Stimulated activated CD4-positive, alpha-beta T cell treated with anti-CD3 and anti-CD28 coated beads, Interleukin-1b, Interleukin-23, amount 100 ng/mL, for 24 hours (primary cell): ENCODE measurements at places on chromosomes 6 and 20.

DNA sequence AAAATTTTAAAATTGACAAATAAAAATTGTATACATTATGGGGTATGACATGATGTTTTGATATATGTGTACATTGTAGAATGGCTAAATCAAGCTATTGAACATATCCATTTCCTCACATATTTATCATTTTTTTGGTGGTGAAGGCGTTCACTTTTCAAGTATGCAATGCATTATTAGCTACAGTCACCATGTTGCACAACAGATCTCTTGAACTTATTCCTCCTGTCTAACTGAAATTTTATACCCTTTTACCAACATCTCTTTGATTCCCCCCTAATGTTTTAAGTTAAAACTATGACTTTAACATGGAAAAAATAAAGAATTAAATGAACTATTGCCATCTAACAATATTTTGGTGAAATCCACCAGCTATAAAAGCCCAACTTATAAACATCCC lies 65.2 kb upstream of the UST start:
- no peak for DNase-seq

DNA sequence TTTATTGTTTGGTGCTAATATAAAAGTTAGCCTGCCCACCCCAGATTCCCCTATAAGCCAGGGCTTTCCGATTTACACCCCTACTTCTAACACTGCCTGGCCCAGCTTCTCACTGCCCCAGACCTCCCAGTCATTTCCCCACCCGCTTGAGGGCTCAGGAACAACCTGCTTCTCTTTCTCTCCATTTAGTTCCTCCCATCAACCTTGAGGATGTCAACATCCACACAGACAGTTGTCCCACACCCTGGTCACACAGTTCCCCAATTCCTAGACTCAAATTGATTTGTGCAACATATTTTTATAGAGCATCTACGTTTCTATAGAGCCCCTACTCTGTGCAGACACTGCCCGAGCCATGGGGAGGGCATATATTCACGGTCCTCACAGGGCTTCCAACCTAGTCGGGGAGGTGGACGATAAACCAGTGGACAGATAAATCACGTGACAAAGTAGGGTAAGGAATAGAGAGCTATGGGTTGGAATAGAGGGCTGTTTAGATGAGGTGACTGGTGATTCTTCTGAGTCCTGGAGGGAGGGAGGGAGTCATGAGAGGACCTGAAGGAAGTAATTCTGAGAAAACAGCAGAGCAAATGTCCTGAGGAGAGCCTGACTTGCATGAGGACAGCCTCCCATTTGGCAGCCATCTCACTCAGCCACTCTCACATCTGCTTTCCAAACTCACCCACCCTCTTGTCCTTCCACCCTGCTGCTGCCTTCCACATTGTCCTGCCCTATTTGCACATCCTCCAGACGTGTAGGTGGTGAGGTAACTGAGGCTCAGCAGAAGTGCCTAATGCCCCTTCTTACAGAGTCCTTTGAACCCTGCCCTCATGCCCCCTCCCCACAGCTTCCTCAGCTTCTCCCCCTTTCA lies 6.3 kb downstream of the GABRR2 start:
- no peak for DNase-seq

DNA sequence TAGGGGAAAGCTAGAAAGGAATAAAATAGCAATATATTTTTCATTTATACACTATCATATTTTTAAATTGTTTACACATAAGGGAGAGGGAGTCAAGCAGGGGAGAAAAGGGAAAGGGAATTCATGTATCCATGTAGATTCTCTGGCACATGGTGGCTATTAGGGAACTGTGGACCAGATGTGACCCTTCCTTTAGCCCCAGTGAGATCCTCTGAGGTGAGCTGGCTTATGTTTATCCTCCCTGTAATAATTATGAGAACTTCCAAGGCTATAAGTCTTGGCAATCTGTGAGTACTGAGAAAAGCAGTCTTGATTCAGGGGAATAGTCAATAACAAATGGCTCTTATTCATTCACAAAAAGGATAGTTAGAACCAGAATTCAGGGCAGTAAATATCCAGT lies 42.6 kb downstream of the TSBP1 start:
- no peak for DNase-seq

DNA sequence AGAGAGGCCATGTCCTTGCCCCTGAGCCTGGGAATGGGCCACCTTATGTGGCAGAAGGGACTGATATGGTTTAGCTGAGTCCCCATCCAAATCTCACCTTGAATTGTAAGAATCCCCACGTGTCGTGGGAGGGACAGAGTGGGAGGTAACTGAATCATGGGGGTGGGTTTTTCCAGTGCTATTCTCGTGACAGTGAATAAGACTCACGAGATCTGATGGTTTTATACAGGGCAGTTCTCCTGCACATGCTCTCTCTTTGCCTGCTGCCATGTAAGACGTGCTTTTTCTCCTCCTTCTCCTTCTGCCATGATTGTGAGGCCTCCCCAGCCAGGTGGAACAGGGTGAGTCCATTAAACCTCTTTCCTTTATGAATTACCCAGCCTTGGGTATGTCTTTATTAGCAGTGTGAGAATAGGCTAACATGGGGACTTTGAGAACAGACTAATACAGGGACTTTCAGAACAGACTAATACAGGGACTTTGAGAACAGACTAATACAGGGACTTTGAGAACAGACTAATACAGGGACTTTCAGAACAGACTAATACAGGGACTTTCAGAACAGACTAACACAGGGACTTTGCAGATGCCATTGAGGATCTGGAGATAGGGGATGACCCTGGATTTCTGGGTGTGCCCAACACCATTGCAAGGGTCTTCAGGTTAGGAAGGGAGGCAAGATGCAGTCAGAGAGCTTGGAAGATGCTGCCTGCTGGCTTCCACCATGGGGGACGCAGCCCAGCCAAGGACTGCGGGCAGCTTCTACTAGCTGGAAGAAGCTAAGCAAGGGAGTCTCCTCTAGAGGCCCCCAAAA lies 86.9 kb downstream of the RAMACL start:
- no peak for DNase-seq

DNA sequence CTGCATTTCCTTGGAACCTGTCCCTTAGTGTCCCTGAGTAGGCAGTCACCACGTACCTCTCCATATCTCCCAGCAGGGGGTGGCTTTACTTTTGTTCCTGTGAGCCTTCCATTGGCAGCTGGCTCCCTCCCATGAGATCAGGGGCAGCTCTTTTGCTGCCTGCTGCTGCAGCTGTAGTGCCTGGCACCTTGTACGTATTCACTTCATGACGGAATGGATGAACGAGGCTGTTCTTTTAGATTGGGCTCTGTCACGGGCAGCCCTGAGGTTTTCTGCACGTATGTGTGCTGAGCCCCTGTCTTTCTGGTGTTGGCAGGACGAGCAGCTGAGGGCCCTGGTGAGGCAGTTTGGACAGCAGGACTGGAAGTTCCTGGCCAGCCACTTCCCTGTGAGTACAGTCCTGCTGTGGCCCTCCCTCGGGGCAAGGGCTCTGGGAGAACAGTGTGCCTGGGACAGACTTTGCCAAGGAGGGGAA lies 14.6 kb downstream of the MYBL2 start:
- no peak for DNase-seq

DNA sequence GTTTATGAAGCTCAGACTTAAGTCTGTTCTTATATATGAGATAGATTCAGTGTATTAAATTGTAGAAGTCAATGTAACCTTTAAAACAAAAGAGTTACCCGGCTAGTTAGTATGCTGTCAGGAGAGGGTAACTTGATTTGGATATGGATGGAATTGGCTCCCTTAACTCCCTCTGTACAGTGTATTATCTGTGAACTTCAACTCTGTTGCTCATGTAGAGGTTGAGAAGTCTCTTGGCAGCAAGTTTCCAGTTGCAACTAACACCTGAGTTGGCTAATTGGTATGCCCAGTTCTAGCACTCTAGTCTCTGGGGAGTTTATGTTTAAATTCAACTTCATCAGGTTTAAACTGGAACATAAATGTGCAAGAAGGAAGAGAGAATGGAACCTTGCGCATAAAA lies 111.0 kb downstream of the NCOA3 start:
- no peak for DNase-seq

DNA sequence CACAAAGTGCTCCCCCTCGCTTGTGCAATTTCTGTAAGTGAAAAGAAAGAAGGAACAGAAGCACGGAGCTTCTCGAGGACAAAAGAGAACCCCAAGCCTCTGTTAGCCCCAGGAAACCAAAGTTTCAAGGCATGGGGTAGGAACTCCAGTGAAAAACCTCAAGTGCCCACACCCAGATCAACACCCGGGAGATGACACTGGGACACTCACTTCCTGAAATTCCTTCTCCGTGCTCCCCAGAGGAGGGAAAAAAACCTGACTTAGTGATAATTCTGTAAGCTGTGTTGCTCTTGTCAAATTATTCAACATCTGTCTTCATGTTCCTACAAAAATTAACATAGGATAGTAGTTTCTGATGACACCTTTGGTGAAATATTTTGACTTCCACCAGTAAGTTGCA lies 4.6 kb downstream of the MDGA1 start:
- no peak for DNase-seq

DNA sequence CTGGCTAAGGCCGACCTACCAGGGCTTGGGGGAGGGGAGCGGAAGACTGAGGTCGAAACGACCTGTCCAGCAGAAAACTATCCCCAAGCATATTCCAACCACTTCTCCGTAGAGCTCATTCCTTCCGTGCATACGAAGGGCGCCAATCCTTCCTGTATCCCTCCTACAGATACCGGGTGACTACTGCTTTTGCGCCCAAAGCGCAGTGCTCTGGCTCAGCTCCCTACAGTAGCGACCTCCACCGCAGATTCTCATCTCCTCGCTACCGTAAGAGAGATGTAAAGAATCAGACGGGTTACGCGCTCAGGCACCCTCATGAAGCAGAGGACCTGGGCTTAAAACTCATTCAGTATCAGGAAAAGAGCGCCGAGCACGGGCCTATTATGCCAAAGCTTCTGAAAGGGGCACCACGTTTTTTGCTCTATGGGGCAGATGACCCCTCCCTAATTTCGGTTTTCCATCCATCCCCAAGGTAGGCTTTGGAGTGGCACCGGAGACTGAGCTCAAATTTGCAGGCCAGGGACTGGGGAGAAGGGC lies 563 bp upstream of the NNAT start:
- no peak for DNase-seq

DNA sequence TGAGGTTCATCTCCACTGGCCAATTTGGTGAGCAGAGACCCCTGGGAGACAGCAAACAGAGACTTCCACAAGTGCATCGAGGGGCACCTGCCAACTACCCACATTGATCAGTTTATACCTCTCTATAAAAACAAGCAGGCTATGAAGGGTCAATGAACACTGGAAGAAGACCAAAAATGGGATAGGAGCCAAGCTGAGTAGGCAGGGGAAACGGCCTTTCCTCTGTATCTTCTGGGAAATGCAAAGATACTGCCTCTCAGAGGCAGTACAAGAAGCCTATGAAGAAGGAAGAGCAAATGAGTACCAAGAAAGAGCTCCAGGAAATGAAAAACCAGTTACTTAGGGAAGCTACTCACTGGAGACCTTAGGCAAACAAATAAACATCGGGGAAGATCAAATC lies 247.7 kb downstream of the GMDS start:
- no peak for DNase-seq

DNA sequence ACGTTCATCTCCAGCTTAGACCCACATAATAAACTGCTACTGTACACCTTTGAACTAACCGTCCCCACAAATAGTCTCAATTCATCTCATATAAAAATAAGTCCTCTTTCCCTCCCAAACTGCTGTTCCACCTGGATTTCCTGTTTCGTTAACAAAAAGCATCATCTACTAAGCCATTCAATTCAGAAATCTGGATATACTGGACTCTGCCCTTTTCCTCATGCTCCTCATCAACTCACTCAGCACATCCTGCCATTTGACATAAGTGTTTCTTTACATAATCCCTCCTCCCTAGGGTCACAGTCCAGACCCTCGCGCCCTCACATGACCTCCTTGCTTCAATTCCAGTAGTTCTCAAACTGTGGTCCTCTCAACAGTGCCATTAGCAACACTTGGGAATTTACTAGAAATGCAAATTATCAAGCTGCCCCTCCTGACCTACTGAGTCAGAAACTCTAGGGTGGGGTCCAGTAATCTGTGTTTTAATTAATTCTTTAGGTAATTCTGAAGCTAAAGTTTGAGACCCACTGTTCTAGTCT lies 4.5 kb downstream of the MKKS start:
- no peak for DNase-seq

DNA sequence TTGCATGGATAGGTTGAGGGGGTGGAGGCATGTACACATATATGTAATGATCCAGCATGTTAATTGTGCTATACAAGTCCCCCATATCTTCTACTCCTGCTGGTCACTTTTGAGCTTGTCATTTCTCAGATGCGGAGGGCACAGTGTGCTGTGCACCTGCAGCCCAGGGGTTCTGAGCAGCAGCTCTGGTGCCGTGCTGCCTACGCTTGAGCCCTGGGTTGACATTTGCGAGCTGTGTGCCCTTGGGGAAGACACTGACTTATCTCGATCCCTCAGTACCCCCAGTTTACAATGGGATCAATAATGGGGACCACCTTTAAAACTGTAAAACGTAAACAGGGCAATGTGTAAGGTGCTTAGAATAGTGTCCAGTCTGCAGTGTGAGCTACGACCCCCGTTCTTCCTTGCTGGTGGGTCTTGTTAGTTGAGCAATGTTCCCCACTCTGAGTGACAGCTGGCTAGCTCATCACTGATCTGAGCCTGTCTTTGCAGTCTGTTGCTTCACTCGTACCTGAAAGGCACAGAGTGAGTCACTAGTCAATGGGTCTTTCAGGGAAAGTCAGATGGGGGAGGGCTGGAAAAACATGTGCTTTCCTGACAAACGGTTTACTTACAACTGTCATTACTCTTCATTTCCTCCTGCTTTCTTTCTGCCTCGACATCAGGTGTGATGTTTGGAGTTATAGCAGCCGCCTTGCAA lies 91.7 kb downstream of the SLC2A10 start:
- no peak for DNase-seq

GRCh38 chr20:39800111-39800510 lies 838.0 kb downstream of the DHX35 start:
- no peak for DNase-seq

DNA sequence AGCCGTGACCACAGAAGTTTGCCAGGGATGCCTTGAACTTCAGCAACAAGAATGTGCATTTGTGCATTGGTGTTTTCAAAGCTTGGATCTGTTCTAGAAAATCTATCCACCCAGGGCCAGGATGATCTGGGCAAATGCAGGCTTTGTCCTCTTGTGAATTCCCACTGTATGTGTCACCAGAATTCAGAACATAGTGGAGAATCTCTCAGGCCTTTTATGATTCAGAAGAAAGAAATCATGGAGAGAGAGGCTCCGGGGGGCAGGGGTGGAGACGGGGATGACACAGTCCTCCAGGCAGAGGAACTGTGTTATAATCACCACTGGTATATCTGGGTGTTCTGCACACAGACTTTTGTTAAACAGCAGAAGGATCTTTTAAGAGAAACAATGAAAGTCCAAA lies 304.1 kb downstream of the CDH4 start:
- no peak for DNase-seq
